ENCODE measurements at places on chromosomes 1 and 21. TPM values are rescaled to one million over a fixed set of nuclear protein-coding genes. Genes with fewer than 3 reads are reported as not detected.

- H3K4me3 ChIP-seq: peak overlapping the region; percentile 39
- peaks cover 3% of the 10 kb centered on the region for H3K36me3 ChIP-seq
- peak overlapping the region; percentile 67 for H3K27ac ChIP-seq
- DNase-seq: no peak
- peaks cover 62% of the 10 kb centered on the region for H3K4me1 ChIP-seq
These were observed 292.8 kb downstream of the DISC1 start for GRCh38 chr1:231919239-231919885.

GRCh38 chr1:2256435-2257244, 28.5 kb downstream of the SKI start:
- H3K4me3 ChIP-seq: peak overlapping the region; percentile 24
- H3K27ac ChIP-seq: no peak overlapping the region
- H3K36me3 ChIP-seq: peaks cover 50% of the 10 kb centered on the region
- H3K4me1 ChIP-seq: peaks cover 46% of the 10 kb centered on the region

Gene USH2A
- not detected for total RNA-seq

GRCh38 chr21:18782721-18783120, 379.1 kb upstream of the TMPRSS15 start:
- no peak overlapping the region for H3K27ac ChIP-seq
- H3K27me3 ChIP-seq: no peaks in the 10 kb centered on the region
- H3K4me3 ChIP-seq: no peak overlapping the region
- H3K36me3 ChIP-seq: no peaks in the 10 kb centered on the region

DNA sequence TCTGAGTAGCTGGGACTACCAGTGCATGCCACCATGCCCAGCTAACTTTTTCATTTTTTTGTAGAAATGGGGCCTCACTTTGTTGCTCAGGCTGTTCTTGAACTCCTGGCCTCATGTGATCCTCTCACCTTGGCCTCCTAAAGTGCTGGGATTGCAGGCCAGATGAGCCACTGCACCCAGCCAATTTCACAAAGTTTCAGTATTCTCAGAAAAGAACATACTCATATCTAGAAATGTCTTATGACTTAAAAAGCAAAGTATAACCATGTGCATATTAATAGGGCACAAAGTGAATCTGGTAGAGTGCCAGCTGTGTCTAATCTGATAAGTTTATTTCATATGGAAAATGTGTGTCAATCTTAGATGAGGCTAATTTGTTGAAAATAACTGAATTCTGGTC, 87.5 kb upstream of the CACYBP start:
- H3K4me1 ChIP-seq: peaks cover 59% of the 10 kb centered on the region
- H3K4me3 ChIP-seq: no peak overlapping the region
- DNase-seq: peak; percentile 18
- H3K27ac ChIP-seq: no peak overlapping the region

Gene FBXO2
- total RNA-seq: 1.4 TPM

Gene TMPRSS3
- total RNA-seq: 24.8 TPM

DNA sequence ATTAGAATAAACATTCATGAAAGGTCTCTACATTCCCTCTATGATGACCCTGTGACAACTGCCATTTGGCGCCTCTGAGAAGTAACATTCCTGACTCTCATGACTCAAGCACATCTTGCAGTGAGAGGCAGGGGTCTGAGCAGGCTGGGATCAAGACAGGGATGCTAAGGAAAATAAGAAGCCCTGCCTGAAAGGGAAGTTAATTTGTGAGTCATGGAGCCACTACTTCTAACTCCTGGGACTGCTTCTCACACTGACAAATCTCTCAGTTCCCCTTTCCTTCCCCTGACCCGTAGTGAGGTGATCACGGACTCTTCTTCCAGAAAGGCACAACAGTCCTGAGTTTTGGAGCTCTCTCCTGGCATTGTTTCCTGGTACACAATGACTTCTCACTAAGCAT, 231.9 kb downstream of the TNR start:
- H3K27ac ChIP-seq: no peak overlapping the region
- DNase-seq: no peak
- no peak overlapping the region for H3K4me3 ChIP-seq
- H3K4me1 ChIP-seq: peaks cover 5% of the 10 kb centered on the region
- peaks cover 31% of the 10 kb centered on the region for H3K27me3 ChIP-seq

Gene MIXL1
- total RNA-seq: not detected

DNA sequence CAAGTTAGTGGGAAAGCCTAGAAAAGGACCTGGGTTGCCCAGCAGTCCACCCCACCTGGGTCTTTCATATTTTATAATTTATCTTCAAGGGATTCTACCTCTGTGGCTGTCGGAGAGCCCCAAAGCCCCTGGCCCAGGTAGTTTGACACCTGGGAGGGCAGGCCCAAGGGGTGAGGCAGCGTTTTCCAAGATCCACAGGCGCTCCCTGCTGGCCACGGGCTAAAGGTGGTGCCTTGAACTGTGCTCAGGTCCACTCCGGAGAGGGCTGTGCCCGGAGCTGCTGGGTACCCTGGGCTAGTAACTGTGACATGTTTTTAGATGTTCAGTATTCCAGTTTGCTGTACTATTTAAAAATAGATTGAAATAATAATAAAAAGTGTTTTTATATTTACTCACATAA, 37.2 kb upstream of the CRNN start:
- no peaks in the 10 kb centered on the region for H3K36me3 ChIP-seq
- no peak overlapping the region for H3K4me3 ChIP-seq
- H3K27me3 ChIP-seq: peaks cover 20% of the 10 kb centered on the region
- H3K27ac ChIP-seq: no peak overlapping the region

Gene TNFRSF4
- 237 TPM for total RNA-seq

DNA sequence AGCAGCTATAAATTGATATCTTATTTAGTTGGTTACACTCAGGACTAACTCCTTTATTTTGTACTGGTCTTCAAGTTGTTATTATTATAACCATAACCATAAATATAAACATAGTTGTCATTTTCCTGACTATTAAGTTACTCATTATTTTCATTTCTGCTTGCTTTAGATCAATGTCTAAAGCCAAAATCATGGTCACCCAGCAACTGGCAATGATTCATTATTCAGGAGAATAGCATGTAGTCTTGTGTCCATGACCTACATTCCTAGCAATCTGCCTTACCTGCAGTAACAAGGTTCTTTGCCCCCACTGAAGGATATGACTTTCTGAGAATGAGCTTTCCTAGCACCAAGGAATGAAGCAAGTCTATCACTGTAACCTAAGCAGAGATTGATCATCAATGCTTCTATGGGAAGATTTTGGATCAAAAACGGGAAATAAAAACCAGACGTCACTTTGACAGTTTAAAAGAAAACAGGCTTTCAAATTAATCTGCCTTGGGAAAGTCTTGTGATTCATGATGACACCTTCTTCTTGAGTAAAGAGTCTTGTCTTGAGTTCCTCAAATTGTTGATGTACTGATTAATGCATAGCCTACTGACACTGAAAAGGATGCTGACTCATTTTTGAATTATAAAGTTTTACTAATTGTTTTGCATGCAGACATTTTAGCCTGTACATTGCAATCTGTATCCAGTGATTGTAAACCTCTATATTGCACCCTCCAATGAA, 203.3 kb upstream of the IVNS1ABP start:
- peaks cover 19% of the 10 kb centered on the region for H3K36me3 ChIP-seq
- no peak overlapping the region for H3K27ac ChIP-seq
- DNase-seq: no peak
- H3K4me3 ChIP-seq: no peak overlapping the region
- H3K4me1 ChIP-seq: peaks cover 7% of the 10 kb centered on the region

DNA sequence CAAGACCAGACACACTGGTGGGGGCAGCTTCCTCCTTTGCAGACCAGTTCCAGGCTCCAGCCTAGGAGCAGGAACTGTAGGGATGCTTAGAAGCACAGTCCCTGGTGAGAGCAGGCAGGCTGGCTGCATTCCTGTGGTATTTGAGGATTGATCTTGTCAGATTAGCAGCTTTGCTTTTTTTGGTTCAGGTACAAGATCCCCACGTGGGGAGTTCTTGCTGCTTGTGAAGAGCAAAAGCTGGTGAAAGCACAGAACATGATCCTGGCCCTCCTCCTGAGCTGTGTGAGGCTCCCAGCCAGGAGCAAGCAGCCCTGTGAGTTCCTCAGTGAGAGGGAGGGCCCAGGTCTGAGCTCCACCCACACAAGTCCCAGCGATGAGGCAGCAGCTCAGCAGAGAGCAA, 75.3 kb upstream of the ARTN start:
- H3K27ac ChIP-seq: no peak overlapping the region
- peaks cover 13% of the 10 kb centered on the region for H3K36me3 ChIP-seq
- H3K4me1 ChIP-seq: peaks cover 8% of the 10 kb centered on the region
- H3K4me3 ChIP-seq: no peak overlapping the region

- no peak overlapping the region for H3K27ac ChIP-seq
- no peaks in the 10 kb centered on the region for H3K36me3 ChIP-seq
- peaks cover 2% of the 10 kb centered on the region for H3K4me1 ChIP-seq
- H3K4me3 ChIP-seq: no peak overlapping the region
These were observed 28.7 kb upstream of the CRNN start for GRCh38 chr1:152442765-152443164.

GRCh38 chr1:47627471-47628370, 189.9 kb downstream of the FOXD2 start:
- no peaks in the 10 kb centered on the region for H3K4me1 ChIP-seq
- no peak overlapping the region for H3K4me3 ChIP-seq
- no peak for DNase-seq
- H3K27me3 ChIP-seq: peaks cover 4% of the 10 kb centered on the region
- no peaks in the 10 kb centered on the region for H3K36me3 ChIP-seq
- no peak overlapping the region for H3K27ac ChIP-seq

DNA sequence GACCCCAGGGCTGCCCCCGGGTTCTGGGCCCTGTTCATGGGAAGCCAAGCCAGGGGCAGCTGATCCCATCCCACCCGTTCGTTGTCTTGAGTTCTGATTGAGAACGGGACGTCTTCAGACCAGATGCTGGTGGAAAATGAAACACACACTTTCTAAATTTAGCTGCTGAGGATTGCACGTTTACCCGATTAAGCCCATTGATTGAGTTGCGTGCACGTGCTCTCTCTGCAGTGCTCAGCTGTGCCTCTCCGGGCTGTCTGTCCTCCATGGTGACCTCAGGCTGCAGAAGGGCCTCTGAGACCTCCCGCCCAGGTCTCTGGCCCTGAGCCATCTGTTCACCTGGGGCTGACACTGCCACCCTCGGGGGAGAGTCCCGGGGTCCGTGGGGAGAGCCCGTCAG, 27.0 kb upstream of the PEX10 start:
- no peaks in the 10 kb centered on the region for H3K36me3 ChIP-seq
- peaks cover 4% of the 10 kb centered on the region for H3K27me3 ChIP-seq
- H3K4me1 ChIP-seq: no peaks in the 10 kb centered on the region
- no peak overlapping the region for H3K4me3 ChIP-seq

DNA sequence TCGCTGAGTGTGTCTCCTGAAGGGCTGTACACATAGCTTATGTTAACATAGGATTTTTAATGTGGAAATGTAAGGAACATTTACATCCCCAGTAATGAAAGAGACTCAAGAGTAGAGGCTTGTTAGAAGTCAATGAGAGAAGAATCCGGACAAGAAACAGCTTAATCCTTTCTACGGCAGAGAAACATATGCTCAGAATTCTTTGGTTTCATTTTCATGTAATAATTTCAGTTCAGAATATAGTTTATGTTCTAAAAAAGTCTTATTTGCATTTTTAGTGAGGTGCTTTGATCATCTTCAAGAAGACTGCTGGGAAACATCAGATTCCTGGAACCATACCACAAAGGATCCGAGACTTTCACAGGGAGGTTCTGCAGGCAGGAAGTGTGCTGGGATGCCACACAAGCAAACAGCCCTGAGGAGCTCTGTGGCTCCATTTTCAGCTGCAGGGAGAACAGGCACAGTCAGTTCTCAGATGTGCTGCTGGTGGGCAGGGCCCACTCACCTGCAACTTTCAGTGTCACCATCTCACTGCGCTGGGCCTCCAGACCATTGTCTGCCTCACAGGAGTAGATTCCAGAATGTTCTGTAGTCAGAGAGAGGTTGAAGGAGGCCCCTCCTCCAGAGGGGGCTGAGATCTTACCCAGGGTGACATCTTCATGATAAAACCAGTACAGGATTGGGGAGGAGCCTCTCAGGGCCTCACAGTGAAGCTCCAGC, 28.4 kb downstream of the FCRL5 start:
- peak overlapping the region; percentile 5 for H3K4me3 ChIP-seq
- H3K4me1 ChIP-seq: peaks cover 12% of the 10 kb centered on the region
- H3K36me3 ChIP-seq: no peaks in the 10 kb centered on the region
- peaks cover 11% of the 10 kb centered on the region for H3K27me3 ChIP-seq
- no peak for DNase-seq
- no peak overlapping the region for H3K27ac ChIP-seq

GRCh38 chr21:44737706-44738354, 26.5 kb upstream of the TSPEAR start:
- no peak for DNase-seq
- no peak overlapping the region for H3K4me3 ChIP-seq
- no peaks in the 10 kb centered on the region for H3K4me1 ChIP-seq

DNA sequence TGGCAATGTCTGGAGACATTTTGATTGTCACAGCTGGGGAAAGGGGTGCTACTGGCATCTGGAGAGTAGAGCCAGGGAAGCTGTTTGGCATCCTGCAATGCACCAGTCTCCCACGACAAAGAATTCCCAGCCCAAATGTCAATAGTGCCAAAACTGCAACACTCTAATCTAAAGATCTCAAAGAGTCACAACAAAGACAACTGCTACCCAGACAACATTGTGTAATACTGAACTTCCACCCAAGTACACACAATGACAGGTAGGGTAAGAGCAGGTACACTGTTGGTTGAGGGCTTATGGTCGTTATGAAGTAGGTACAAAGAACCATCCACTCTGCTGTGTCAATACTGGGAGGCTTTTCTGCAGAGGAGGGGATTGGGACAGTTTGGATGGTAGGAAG, 8.2 kb upstream of the TMEM51 start:
- H3K27ac ChIP-seq: no peak overlapping the region
- no peak overlapping the region for H3K4me3 ChIP-seq
- no peaks in the 10 kb centered on the region for H3K4me1 ChIP-seq
- no peaks in the 10 kb centered on the region for H3K36me3 ChIP-seq
- DNase-seq: no peak
- H3K27me3 ChIP-seq: peaks cover 51% of the 10 kb centered on the region

- no peaks in the 10 kb centered on the region for H3K36me3 ChIP-seq
- DNase-seq: no peak
- no peak overlapping the region for H3K4me3 ChIP-seq
- peaks cover 9% of the 10 kb centered on the region for H3K27me3 ChIP-seq
- no peak overlapping the region for H3K27ac ChIP-seq
- H3K4me1 ChIP-seq: peaks cover 21% of the 10 kb centered on the region
These were observed 53.3 kb upstream of the ATP1B1 start for GRCh38 chr1:169053196-169053595.

DNA sequence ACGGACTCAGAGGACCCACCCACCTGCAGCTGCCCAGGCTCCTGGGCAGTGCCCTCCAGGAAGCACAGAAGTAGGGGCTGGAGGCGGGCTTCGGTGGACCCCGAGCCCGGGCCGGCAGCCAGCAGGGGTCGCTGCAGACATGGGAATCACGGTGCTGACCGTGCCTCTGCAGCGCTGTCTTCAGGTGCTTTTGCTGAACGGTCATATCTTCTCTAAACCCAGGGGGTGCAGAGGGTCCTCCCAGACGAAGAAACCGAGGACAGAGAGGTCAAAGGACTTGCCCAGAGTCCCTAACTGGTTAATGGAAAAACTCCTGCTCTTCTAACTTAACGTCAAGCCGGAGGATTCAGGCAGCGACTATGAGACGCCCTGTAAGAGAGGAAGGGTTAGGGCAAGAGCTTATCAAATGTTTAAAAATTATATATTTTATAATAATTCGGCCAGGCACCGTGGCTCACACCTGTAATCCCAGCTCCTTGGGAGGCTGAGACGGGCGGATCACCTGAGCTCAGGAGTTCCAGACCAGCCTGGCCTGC, 21.5 kb upstream of the LEFTY2 start:
- H3K36me3 ChIP-seq: no peaks in the 10 kb centered on the region
- H3K4me1 ChIP-seq: no peaks in the 10 kb centered on the region
- DNase-seq: peak; percentile 60
- no peaks in the 10 kb centered on the region for H3K27me3 ChIP-seq
- no peak overlapping the region for H3K4me3 ChIP-seq

GRCh38 chr1:29121936-29122681, 1.6 kb downstream of the TMEM200B start:
- H3K4me1 ChIP-seq: peaks cover 14% of the 10 kb centered on the region
- H3K27ac ChIP-seq: no peak overlapping the region
- H3K36me3 ChIP-seq: peaks cover 10% of the 10 kb centered on the region
- H3K4me3 ChIP-seq: no peak overlapping the region
- H3K27me3 ChIP-seq: peaks cover 36% of the 10 kb centered on the region
- DNase-seq: no peak

Measured in activated CD4-positive, alpha-beta memory T cell treated with anti-CD3 and anti-CD28 coated beads, Interleukin-2, amount 10 ng/mL, durations not matched to agents 7 days and 5 days (primary cell).